Fibroblast of skin of left biceps (primary cell): ENCODE measurements at places on chromosomes 12 and 14.

- DNase-seq, result no peak
These were observed 5.4 kb downstream of the AQP6 start for GRCh38 chr12:49978125-49978524.

- DNase-seq, result no peak
These were observed 632.8 kb downstream of the DIO2 start for GRCh38 chr14:79578470-79578869.

GRCh38 chr12:121530600-121531355 lies 50.0 kb downstream of the KDM2B start:
- DNase-seq, result peak; percentile 11

GRCh38 chr12:44697511-44697910 lies 178.6 kb downstream of the NELL2 start:
- DNase-seq, result no peak

DNA sequence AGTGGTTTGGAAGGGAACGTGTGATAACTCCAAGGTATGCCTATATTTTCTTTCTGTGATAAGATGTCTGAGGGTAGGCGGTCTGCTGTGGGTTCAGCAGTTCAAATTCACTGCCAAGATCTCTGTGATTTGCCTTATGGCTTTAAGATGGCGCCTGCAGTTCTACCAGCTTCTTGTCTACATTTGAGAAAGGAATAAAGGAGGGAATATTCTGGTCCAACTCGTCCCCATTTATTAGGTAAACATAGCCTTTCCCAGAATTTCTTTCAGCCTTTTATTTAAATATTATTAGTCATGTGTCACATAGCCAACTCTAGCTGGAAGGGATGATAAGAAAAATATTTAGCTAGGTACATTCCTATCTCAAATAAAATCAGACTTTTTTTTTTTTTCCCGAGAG lies 48.8 kb downstream of the KCNJ8 start:
- DNase-seq, result no peak

DNA sequence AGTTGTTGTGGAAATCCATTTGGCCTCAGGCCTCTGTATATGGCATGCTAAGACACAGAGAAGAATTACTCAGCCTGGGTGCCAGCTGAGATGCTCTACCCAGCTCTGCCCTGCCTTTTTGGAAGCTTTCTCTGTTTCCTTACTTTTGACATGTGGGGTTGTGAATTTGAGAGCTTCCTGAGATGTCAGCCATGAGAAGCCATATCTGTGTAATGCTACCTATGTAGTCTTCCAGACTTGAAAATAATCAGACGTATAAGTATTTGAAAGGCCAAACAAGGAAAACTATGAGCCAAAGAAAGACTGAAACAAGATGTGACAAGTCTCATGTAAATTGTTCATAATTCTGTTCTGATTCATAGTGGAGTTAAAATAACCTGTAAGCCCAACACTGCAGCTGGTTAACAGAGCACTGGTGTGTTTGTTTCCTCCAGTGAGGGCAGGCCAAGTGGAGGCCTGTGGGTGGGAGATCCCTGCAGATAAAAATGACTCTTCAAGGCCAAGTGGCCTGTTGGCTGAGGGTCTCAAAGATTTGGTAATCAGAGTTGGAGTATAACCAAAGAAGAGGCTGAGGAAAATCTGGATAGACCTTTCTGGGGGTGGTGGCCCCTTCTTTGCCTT lies 94.0 kb downstream of the TMX1 start:
- DNase-seq, result no peak

GRCh38 chr14:106635569-106635968 lies 1109.2 kb downstream of the TMEM121 start:
- DNase-seq, result no peak

DNA sequence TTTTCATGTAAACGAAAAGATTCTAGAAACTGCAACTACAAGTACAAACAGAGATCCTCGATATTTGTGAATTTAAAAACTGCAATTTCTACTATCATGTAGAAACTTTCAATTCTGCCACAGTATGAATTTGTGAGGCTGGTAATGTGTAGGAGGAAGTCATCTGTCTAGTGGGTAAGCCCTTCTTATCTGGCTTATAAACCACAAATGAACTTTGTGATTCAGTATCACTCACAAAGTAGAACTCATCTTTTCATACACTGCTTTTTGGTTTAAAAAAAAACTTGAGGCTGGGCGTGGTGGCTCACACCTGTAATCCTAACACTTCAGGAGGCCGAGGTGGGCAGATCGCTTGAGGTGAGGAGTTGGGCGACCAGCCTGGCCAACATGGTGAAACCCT lies 20.7 kb downstream of the GTF2A1 start:
- DNase-seq, result no peak

GRCh38 chr14:77906446-77906845 lies 106.5 kb downstream of the ADCK1 start:
- no peak for DNase-seq

DNA sequence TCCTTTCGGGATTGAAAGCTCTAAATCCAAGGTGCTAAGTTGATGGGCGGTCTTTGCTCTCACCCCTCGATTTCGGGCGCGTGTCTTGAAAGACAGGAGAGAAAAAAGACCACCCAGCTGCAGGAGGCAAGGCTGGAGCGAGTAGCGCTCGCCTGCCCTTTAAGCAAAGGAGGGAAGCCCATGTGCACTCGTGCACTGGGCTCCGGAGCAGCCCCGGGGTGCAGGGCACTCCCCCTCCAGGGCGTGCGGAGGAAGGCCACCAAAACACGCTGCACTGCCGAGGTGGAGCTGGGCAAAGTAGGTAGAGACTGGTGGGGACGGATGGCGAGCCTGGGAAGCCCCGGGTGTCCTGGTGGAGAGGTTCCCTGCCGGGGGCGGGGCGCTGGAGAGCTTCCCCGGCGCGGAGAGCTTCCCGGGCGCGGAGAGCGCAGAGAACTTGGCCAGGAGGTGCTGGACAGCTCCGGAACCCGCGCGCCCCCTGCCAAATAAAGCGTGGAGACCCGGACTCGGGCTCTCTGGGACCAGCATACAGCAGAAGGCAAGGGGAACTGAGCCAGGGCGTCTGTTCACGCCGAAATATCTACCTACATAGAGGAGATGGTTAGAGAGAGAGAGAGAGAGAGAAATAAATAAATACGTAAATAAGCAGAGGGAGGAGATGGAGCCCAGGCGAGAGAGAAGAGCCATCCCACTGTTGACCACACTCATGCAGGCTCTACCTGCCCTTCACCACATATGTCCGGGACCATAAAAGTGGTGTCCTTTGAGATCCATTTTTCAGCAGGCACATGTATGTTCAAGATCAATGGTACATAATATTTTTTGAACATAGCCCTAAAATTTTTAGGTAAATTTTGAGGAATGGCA lies 662 bp upstream of the NELL2 start:
- no peak for DNase-seq

DNA sequence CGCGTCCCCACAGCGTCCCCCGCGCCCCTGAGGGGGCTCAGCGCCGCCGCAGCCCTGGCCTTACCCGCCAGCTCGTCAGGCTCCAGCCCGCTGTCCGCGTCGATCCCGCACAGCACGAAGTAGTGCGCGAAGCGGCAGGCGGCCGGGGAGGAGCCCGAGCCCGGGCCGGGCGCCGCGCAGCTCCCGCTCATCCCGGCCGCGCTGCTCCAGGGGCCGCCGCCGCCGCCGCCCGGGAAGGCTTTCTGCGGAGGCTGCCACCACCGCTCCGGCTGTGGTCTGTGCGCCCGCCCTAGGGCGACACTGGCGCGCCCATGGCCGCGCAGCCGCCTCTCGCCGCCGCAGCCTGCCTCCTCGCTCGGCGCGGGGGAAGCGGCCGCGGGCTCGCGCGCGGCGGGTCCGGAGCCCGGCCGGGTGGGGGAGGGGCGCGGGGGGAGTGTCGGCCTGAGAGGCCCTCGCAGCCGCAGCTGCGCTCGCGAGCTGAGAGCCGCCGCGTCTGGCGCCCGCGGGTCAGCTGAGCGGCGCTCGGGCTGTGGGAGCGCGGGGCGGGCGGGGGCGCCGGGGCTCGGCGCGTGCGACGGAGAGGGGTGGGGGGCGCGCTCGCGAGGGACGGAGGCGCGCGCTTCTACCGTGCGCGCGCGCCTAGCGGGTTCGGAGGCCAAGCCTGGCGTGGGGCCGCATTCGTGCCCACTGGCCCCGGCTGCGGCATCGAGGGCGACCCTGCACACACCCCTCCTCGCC lies at the start of gene DENND5B:
Gene DENND5B (minus strand): TSS at position 495 of the 738 bp plus-strand sequence. CDS start 304 bp downstream, at position 191.
- no peak for DNase-seq

- DNase-seq, result no peak
These were observed 25.3 kb downstream of the DRAM1 start for GRCh38 chr12:101902641-101903040.
